ENCODE measurements at places on chromosomes 3 and 15.

DNA sequence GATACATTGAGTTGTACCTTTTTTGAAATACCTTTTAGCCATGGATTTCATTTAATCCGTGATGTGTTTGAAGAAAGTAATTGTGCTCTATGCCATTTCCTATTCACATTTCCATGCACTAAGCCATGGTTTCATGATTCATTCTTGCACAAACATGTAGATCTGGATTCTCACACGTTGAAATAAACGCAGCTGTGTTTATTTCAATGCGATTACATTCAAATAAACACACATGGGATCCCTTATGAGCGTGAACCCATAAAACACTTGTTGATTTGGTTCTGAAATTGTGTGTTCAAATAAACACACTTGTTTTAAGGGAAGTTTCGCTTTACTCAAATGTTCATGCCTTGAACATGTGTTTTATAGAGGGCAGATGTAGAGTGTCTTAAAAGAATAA lies 39.2 kb downstream of the BBX start:
- no peak for DNase-seq

- no peak for DNase-seq
Observed at GRCh38 chr15:85723960-85724945, 70.5 kb downstream of the KLHL25 start.

DNA sequence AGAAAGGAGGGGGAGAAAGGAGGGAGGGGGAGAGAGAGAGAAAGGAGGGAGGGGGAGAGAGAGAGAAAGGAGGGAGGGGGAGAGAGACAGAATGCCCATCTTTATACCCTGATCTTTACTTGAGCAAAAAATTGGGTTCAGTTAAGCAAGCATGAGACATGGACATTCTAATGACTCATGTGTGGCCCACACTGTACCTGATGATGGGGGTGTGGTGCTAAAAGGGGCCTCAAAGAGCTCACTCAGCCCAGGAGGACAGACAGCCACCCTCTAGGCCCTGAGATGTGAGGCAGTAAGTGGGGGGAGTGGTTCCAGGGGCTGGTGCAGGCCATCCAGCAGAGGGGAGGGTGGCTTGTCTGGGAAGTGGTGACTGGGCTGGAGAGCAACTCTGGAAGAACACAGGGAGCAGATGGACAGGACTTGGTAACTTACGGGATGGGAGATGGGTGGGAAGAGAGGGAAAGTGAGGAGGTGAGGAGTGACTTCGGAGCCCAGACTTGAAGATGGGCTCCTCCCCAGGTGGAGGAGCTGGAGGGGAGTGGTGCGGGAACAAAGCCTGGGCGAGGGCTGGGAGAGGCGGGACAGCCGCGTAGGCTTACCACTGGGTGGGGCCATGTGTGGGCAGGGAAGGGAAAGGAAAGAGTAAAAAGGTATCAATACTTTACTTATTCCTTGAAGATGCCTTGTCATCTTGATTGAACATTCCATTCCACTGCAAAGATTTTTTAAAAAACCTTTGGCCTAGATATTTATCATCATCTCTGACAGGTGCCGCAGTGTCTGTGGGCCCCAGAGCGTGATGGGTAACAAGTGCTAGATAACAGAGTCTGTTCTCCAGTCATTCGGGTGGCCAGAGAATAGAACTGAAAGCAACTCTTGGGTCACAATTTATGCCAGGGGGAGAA lies 32.3 kb downstream of the TSPAN3 start:
- no peak for DNase-seq

DNA sequence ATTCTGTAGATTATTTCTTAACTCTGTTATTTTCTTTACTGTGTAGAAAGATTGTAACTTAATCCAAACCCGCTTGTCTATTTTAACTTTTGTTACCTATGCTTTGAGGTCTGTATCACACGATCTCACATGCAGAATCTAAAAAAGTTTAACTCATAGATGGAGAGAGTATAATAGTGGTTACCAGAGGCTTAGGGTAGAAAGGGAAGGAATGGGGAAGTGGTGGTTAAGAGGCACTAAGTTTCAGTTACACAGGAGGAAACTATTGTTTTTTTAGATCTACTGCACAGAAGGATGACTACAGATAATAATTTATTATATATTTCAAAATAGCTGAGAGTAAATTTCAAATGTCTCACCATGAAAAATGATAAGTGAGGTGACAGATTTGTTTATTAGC lies 515.2 kb downstream of the RSL24D1 start:
- DNase-seq, result no peak

- no peak for DNase-seq
Observed at GRCh38 chr15:66675446-66675845, 26.6 kb upstream of the SMAD6 start.

DNA sequence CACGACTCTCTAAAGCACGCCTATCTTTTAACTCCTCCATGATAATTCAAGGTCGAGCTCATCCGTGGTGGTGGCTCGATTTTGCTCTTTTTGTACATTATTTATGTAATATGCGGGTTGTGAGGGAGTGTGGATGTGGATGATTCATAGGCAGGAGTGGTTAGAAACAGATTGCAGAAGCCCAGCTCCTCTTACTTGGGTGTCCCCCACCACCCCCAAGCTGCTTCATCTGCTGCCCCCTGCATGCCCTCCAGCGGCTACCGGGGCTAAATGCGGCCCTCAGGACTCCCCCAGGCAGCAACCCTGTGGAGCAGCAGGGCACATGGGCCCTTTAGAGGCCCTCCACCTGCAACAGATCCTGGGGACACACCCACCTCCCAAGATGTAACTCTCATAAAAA lies 111.5 kb upstream of the SELENOK start:
- DNase-seq, result no peak

GRCh38 chr3:135918600-135918999 lies 46.9 kb upstream of the PPP2R3A start:
- DNase-seq, result no peak

- no peak for DNase-seq
Observed at GRCh38 chr3:155385896-155386625, 92.6 kb upstream of the STRIT1 start.

DNA sequence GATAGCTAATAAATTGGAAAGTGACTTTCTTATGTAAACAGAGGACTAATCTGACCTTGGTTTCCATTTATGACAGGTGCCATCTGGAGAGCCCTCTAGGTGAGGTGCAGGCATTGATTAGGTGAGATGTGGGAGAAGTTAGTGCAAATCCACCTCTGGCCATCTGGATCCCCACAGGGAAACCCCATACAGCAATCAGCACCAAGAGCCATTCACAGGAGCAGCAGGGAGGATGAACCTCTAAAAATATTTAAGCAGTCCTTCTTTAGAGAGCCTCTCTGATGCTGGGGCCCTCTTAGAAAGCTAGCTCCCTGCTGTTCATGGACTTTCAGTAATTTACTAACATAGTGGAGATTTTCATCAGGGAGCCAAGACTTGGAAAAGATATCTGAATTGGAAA lies 69.3 kb downstream of the CLSTN2 start:
- DNase-seq, result no peak

DNA sequence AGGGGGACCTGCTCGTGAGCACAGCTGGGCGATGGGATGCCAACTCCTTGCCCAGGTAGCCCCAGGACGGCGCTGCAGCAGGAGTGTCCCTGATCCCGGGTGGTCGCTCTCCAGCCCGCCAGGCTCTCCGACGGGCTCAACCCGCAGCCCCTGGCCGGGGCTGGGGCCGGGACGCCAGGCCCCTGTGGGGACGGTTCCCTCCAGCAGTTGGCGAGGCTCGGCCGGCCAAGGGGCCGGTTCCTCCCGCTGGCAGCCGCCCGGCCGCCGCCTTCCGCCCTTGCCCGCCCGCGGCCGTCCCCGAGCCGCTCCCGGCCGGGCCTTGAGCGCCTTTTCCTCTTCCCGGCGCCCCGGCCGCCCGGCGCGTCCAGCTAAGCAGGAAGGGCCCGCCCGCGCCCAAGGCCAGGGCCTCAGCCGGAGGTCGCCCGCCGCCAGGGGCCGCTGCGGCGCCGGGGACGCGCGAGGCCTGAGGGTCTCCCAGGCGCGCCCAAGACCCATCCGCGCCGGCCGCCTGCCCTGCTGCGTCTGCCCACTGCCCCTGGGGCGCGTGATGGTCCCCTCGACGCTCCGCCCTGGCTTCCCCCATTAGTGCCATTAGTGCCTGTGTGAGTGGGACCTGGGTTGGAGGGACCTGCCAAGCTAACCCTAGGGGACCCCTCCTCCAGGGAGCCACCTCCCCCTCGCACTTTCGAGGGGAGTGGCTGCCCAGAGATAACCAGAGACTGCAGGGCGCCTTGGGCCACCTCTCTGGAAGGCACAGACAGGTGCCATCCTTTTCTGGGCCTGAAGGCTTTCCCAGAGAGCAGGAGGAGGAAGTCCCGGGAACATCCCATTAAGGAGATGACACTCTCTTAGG lies 106.4 kb downstream of the FBLN2 start:
- peak; percentile 42 for DNase-seq

DNA sequence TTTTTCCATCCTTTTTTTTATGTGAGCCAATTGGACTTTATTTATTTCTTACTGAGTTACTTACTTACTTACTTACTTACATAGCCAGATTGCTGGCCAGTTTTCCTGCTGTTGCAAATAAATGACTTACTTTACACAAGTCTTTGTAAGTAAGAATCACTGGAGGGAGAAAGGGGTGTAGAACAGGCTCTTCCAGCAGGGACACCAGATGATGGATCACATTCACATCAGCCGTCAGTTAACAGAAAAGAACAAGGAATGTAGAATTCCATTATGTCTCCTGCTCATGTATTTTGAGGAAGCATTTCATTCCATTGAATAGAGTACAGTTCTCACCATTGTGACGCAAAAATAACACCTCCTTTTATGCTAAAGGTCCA lies 188.6 kb downstream of the FNDC3B start:
- no peak for DNase-seq

- DNase-seq, result no peak
Observed at GRCh38 chr15:31758126-31758525, 272.2 kb upstream of the CHRNA7 start.

- DNase-seq, result no peak
Observed at GRCh38 chr3:127193775-127194174, 844 bp downstream of the PRR23E start.

- no peak for DNase-seq
Observed at GRCh38 chr3:170024581-170024980, 13.2 kb upstream of the GPR160 start.

- DNase-seq, result no peak
Observed at GRCh38 chr3:53320697-53321096, 26.6 kb downstream of the DCP1A start.

DNA sequence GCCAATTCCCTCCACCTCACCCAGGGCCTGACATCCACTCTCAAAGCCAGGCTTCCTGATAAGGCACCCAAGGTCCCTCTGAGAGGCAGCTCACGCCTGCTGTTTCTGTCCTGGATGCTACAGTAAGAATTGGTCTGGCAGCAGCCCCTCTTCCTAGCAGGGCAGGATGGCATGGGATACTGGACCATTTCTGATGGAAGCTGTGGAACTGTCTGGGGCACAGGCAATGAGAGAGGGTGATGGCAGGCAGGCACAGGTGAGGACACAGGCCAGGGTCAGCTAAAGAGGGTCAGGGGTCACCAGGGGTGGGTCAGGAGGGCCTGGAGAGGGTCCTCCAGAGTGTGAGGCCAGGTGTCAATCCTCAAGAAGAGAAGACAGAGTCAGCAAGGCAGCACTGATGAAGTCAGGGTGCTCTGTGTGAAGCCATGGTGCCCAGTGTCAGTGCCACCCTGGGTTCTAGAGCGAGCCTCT lies 41.9 kb upstream of the SLC41A3 start:
- DNase-seq, result no peak

DNA sequence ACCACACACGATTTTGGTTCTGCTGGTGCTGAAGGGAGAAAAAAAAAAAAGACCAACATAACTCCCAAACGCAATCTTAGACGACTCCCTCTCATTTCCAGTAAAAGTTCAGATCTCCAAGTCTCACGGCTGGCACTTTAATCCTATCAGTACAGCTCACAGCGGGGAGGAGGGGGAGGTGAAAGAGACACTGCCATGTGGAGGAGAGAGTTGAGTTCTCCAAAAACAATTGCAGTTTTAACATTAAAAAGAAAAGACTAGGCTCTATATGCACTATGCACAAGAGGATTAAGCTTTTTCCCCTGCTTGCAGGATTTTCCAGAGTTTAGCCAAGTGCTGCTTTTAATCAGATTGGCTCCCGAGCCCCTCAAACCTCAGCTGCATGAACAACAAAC lies 16.8 kb downstream of the BMF start:
- DNase-seq, result no peak

DNA sequence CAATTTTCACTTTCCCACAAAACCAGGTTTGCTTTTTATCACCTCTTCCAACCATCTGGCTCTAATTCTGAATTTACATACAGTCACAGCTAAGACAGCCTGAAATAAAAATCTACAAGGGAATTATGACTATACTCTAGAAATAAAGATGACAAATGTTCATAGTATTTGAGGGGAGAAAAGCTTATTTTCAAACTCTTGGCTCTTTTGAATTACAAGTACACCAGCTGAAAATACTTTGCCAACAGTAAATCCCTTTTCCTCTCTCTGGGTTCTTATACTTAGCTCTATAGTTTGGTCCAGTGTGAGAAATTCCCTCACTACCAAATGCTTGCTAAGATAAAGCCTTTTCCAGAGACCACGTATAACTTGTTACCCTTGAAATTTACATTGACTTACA lies 1037.9 kb downstream of the ROBO1 start:
- no peak for DNase-seq

GRCh38 chr15:99303907-99304306 lies 52.6 kb downstream of the LRRC28 start:
- DNase-seq, result no peak

DNA sequence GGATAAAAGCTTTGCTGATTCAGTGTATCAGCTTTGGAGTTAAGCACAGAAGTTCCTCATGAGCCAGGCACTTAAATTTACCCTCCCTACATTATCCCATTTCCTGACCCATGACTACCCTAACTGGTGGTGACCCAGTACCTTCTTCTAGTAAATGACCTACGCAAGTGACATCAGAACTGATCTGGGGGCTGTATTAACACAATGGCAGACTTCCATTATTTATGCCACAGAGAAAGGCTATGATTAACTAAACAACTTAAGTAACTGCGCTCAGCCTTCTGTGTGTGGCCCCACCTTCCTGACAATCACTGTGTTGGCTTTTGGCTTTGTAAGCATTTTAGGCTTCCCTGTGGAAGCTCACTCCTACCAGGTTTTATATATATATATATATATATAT lies 1.9 kb downstream of the MB21D2 start:
- DNase-seq, result no peak

- DNase-seq, result no peak
Observed at GRCh38 chr3:71554649-71555048, 28.9 kb downstream of the FOXP1 start.

DNA sequence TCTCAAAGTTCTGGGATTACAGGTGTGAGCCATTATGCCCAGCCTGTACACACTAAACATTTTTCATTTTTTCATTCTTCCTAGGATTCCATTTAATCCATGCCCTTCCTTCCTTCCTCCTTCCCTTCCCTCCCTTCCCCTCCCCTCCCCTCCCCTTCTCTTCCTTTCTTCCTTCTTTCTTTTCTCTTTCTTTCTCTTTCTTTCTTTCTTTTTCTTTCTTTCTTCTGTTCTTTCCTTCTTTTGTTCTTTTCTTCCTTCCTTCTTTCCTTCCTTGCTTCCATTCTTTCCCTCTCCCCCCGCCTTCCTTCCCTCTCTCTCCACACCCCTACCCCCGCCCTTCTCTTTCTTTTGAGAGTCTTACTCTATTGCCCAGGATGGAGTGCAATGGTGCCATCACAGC lies 40.9 kb upstream of the ATP13A3 start:
- no peak for DNase-seq

Data from activated T-cell treated with anti-CD3 and anti-CD28 coated beads for 48 hours (primary cell).